CD4-positive, alpha-beta T cell treated with Interferon alpha-2 for 1 hour (primary cell): ENCODE measurements at places on chromosomes 6 and 20.

- no peak for DNase-seq
Observed at GRCh38 chr6:98957450-98957849, 9.7 kb upstream of the FBXL4 start.

GRCh38 chr6:111997853-111998208 is 56.1 kb upstream of the CCN6 start:
- DNase-seq: no peak

DNA sequence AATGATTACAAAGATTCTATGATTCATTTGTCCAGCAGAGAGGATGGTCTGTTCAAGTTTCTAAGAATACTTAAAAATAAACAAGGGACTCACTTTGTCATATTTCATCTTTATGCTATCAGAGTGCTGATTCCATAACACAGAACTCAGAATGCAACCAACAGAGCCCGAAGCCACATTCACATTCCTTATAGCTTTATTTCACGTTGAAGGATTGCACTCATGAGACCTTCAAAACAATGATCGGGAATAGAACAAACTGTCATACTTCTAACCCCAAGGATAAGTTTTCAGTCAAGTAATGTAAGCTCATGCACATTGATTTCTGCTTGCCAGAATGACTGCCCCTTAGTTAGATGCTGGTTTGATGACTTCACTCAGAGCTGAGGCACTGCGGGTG is 25.2 kb downstream of the FNDC1 start:
- no peak for DNase-seq

DNA sequence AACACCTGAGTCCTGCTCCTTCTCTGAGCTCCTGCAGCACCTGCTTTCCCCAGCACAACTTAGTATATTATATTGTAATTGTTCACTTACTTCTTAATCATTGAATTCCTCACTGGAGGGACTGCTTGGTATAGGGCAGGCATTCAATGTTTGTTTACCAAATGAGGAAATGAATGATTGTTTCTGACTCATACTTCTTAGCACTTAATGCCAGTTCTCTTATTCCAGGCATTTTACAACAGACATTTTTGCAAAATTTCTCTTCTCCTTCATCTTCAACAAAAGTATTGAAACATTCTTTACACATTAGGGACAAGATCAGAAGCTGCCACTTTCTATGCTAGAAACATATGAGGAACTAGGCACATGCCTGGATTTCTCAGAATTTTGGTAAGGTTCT is 119.4 kb downstream of the TBX18 start:
- DNase-seq: no peak

- no peak for DNase-seq
Observed at GRCh38 chr6:158666628-158667359, 16.9 kb downstream of the SYTL3 start.

GRCh38 chr6:72850040-72850439 is 228.2 kb downstream of the KCNQ5 start:
- no peak for DNase-seq

- DNase-seq: no peak
Observed at GRCh38 chr20:1702328-1702727, 44.7 kb upstream of the SIRPG start.

DNA sequence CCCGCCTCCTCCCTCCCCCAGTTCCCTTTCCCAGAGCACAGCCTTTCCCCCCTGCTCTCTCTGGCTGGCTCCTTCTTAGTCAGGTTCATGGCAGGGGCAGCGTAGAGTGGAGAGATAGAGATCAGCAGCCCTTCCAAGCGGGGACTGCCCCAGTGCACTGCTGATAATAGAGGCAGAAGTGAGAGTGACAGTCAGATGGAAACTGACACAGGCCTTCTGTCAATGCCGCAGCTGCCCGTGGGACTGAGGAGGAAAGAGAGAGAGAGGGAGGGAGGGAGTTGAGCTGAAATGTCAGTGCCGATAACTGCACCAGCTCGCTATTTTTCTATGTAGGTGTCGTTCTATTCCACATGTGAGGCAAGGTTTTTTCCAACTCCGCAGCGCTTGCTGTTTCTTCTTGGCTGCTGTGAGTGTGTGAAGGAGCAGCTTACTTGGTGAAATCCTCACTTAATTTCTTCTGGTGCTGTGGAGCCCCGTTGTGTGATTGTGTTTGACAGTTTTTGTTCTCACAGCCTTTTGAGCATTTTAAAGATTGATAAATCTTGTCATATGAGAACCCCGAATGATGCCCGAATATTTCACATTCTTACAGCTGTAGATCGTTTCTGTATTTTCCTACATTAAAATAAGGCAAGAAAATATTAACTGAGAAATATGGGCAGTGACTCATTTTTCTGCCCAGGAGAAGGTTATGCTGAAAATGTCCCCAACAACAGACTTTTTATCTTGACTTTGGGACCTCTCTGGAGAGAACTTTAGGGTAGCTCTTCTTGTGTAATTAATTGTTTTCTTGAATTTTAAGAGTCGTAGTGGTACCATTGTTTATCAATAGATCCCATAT is 386.4 kb upstream of the MMS22L start:
- DNase-seq: no peak

DNA sequence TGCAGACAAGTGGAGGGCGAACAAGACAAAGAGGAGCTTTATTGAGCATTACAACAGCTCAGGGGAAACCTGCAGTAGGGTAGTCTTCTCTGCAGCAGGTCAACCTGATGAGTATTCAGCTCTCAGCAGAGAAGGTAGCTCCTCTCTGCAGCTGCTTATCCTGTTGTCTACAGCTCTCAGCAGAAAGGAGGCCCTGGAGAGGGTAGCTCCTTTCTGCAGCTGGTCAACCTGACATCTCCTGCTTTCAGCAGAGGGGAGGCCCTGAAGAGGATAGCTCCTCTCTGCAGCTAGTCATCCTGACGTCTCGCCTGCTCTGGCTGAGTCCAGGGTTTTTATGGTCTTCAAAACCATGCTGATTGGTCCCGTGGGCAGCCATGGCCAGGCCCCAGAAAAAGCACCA is 113.6 kb downstream of the CD24 start:
- DNase-seq: no peak
